ENCODE measurements at places on chromosomes 7 and 10.

DNA sequence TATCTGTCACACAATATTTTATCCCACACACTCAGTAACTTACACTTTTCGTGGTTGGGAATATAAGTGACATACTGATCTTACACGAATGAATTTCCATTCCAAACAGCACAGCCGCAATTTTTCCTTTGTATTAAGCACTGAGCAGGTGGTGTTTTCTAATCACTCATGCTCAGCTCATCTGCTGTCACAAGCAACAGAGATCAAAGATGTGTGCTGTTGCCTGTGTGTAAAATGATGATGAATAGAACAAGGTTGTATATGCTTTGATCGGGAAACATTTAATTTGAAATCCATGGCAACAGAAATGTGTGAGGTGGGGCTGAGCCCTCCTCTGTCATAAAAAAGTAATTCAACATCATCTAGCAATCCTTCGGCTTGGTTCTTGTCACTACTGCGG, 927.7 kb upstream of the MBL2 start:
- no peak for DNase-seq

DNA sequence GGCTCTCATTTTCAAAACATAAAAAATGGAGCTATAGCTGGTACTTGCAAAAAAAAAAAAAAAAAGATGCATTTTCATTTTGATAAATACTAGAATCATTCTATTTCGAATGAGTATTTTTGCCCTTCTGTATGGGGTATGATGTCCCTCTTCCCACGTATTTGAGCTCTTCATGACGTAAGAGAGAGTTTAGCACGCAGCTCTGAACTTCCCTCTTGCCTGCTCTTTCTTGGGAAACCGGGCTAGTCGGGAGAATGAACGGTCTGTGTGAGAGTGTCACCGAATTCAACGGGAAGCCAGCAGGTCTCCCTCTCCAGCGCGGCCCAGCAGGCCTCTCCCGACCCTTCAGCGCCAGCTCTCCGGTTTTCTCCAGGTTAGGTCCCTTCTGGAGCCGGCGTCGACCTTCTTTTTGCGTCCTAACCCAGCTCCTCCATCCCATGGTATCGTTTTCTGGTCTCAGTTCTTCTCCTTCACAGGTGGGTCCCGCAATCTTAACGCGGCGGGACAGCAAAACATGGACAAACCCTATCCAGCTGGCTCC, 159.2 kb upstream of the PITRM1 start:
- no peak for DNase-seq

DNA sequence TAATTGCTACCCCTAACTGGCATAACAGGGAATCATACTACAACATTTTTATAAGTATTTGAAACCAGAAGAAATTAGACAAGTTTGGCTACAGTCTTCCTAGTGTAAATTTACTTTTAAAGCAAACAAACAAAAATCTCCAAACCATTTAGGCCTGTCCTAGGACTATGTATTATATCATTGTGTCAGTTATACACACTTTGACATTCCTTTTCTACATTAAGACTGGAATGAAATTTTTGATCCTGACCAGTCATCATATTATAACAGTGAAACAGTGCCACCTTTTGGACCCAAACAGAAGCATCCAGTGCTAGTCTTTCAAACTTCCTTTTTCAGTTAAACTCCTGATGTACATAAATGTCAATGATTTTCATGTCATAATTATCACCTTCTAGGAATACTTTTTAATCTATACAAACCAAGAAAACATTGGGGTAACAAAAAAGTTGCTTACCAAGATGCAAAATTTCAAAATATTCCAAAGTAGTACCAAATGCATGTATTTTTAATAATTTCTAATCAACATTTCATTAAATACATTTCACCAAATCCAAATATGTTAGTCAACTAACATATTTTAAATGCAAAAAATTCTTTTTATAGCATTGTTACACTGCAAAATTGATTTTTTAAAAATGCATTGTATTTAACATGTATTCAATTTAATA, 75.7 kb downstream of the IMMP2L start:
- DNase-seq, result no peak

GRCh38 chr7:69982197-69982596, 383.9 kb downstream of the AUTS2 start:
- DNase-seq, result no peak

DNA sequence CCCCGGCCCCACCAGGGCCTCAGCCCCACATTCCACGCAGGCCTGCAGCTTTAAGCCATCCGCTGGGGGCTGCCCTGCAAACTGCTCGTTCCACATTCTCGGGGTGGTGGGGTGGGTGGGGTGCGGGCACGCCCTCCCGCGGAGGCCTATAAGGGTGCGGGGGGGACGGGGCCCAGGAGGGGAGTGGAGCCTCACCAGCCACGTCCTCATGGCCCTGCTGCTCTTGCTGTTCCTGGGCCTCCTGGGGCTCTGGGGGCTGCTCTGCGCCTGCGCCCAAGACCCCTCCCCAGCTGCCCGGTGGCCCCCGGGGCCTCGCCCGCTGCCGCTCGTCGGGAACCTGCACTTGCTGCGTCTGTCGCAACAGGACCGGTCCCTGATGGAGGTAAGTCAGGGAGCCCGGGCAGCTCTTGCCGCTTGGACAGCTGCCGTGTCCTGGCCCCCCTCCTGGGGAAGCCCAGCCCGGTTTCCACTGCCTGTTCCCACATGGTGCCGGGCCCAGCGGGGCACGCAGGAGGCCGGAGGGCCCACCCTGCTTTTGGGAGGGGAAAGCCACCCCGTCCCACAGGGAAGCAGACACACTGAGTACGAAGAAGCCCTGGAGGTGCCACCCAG, at the start of gene CYP2W1:
Gene CYP2W1, plus strand, starts transcription at position 178 of the 612 bp plus-strand sequence. Its CDS starts 31 bp downstream, at position 209.
- no peak for DNase-seq

- no peak for DNase-seq
Measured at GRCh38 chr10:22737587-22737986, 23.2 kb upstream of the PIP4K2A start.

GRCh38 chr10:51683031-51683691, 16.2 kb downstream of the CSTF2T start:
- no peak for DNase-seq

Data from activated CD8-positive, alpha-beta memory T cell treated with anti-CD3 and anti-CD28 coated beads for 1 hour (primary cell).